Epithelial cell of alveolus of lung (primary cell): ENCODE measurements at places on chromosomes 11 and 22. TPM values are rescaled to one million over a fixed set of nuclear protein-coding genes. Genes with fewer than 3 reads are reported as not detected.

Gene RBFOX2
- total RNA-seq, result 104 and 137 TPM in 2 replicates

Gene OR4C11
- not detected in 2 replicates for total RNA-seq

Gene PYGM
- total RNA-seq, result 0.52 and 2.8 TPM in 2 replicates

Gene SULT4A1
- 0.64 TPM in 1 of 2 replicates, not detected in the other for total RNA-seq

Gene C22orf31
- total RNA-seq, result not detected in 2 replicates

Gene OR10W1
- total RNA-seq, result not detected in 2 replicates

Gene PLEKHB1
- 0.26 and 1.3 TPM in 2 replicates for total RNA-seq

Gene FREY1
- total RNA-seq, result 0.65 TPM in 1 of 2 replicates, not detected in the other

Gene MUC6
- not detected in 2 replicates for total RNA-seq

Gene DRD4
- total RNA-seq, result not detected in 2 replicates

Gene CCDC116
- 0.16 TPM in 1 of 2 replicates, not detected in the other for total RNA-seq

Gene KIAA0930
- 25.2 and 29.3 TPM in 2 replicates for total RNA-seq

Gene APOA4
- not detected in 2 replicates for total RNA-seq

Gene MUC2
- total RNA-seq, result not detected in 2 replicates

Gene DERL3
- total RNA-seq, result 6.9 TPM in 1 of 2 replicates, not detected in the other

Gene SCN3B
- total RNA-seq, result 0.13 and 0.16 TPM in 2 replicates
